ENCODE measurements at places on chromosomes 5 and 9.

GRCh38 chr9:22241024-22241423 is 205.6 kb upstream of the DMRTA1 start:
- no peak for DNase-seq

GRCh38 chr5:79330071-79330470 is 94.1 kb downstream of the JMY start:
- DNase-seq, result peak; percentile 11

GRCh38 chr9:137255448-137256114 is 454 bp downstream of the NELFB start:
- peak; percentile 25 for DNase-seq

DNA sequence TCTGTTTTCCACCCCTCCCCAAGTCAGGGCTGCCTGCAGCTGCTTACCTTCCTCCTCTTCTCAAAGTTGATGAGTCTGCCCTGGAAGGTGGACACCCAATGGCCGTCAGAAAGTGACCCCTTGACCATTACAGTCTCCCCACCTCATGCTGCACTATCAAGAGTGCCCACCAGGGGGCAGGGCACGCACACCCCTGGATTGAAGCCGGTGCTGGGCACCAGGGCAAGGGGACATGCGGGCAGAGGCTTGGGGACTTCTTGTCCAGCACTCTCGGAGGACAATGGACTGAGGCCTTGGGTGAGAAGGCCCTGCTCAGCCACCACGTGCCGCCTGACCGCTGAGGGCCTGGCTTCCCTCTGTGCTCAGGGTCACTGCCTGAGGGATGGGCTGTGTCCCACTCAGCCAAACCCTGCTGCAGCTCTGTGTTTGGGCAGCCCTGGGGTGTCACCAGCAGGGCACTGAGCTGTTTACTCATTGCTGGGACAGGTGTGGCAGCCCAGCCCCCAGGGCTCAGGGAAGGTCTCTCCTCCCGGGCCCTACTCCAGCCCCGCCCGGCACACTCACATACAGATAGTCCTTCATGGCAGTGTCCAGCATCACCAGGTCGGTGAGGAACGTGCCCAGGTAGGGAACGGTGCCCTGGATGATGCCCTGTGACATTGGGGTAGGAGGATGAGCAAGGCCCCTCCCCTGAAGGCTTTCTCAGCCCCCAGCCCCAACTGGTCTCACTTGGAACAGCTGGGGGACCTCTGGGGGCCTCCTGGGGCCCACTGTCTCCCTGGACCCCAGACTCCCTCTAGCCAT is 17.7 kb downstream of the RALGDS start:
- DNase-seq, result no peak

DNA sequence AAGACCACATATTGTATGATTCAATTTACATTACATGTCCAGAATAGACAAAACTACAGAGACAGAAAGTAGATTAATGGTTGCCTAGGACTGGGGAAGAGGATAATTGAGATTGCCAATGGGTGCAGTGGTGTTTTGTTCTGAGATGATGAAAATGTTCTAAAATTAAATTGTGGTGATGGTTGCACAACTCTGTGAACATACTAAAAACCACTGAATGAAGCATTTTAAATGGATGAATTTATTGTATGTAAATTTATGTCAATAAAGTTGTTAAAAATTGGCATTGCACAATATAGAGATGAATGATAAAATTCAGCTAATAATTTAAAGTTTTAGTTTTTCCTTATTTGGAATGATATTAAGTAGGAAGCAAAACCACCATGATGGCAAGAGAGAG is 109.5 kb upstream of the NR4A3 start:
- peak; percentile 18 for DNase-seq

- peak; percentile 6 for DNase-seq
Observed at GRCh38 chr5:75337366-75338021, 474 bp downstream of the HMGCR start.

DNA sequence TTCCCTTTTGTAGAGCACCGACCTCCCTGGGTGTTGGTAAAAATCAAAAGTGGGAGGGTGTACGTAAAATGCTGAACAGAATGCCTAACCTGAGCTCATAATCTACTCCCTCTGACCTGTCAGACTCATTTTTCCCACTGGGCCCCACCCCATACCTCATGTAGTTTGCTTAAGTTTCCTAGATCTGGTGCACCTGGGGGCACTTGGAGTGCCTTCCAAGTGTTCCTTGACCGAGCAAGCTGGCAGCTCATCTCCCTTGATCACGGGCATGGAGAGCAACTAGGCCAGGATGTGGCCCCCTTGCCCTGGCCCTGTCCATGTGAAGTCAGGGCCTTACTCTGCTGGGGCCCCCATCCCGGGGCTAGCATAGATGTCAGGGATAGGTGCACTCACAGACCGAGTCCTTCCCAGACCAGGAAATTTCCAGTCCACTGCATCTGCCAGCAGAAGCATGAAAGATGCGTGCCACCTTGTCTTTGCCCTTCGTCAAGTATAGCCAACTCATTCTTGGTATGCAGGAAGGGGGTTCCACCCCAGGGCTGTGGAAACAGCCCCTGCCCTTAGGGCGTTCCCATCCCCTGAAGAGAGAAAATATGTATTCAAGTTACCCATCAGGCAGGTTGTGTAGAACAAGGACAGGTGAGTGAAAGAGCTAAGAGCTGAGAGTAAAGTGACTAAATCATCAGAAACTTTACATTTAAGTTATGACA is 41.9 kb downstream of the SLC22A5 start:
- no peak for DNase-seq

DNA sequence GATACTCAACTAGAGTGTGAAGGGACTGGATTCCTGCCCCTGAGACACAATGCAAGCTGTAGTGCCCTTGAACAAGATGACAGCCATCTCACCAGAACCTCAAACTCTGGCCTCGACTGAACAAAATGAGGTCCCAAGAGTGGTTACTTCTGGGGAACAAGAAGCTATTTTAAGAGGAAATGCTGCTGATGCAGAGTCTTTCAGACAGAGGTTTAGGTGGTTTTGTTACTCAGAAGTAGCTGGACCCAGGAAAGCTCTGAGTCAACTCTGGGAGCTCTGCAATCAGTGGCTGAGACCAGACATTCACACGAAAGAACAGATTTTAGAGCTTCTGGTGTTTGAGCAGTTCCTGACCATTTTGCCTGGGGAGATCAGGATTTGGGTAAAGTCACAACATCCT is 2.4 kb downstream of the ZNF483 start:
- DNase-seq, result no peak

GRCh38 chr5:95035891-95036685 is 248.8 kb downstream of the MCTP1 start:
- DNase-seq, result no peak

- peak; percentile 19 for DNase-seq
Observed at GRCh38 chr5:140041492-140042392, 1.4 kb downstream of the NRG2 start.

DNA sequence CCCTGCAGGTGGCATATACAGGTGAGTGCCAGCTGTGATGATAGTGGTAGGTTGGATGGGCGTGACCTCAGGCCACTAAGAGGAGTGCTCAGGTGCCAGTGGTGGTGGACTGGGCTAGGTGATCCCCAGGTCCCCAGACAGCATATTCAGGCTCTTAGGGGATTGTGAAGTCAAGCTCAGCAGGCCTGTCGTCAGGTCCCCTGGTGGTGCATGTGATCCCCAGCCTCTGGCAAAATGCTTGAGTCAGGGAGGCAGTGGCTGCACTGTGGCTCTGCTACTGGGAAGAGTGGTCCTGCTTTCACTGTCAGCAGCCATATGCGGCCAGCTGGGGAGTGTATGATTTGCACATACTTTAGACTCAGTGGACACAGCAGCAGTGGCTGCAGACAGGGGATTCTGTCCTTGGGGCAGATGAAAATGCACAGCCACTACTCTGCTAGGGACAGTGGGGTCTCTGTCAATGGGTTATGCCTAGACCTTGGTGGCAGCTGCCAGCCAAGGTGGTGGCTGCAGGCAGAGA is 31.6 kb upstream of the CTSL start:
- no peak for DNase-seq

DNA sequence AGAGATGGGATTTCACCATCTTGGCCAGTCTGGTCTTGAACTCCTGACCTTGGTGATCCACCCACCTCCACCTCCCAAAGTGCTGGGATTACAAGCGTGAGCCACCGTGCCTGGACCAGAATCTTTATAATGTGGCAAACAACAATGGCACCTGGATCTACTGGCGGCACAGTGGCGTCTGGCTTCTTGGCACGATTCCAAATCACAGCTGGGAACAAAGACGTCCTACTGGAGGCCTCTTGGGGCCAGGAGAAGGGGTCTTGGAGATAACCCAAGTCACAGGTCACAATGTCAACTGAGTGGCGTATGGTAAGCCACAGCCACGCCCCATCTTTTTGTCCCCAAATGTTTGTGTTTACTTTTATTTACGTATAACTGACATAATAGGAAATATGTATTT is 77.8 kb upstream of the RAPGEF1 start:
- no peak for DNase-seq

DNA sequence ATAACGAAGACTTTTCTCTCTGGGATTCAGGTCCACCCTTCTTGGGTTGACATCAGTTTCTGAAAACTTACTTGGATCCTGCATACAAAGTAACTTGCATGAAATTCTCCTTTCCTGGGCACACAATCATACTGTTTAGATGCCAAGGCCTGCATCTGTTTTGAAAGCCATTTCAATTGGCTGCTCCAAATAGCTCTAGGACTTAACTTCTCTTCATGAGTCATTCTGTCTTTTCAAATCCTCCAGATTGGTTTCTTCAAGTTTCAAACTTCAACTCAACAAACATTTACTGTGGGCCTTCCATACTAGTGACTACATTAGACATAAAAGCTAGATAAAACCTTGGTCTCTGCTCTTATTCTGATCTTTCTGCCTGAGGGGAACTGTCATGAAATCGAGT is 54.8 kb upstream of the HMHB1 start:
- no peak for DNase-seq

GRCh38 chr5:54214722-54215121 is 95.7 kb downstream of the ARL15 start:
- no peak for DNase-seq

DNA sequence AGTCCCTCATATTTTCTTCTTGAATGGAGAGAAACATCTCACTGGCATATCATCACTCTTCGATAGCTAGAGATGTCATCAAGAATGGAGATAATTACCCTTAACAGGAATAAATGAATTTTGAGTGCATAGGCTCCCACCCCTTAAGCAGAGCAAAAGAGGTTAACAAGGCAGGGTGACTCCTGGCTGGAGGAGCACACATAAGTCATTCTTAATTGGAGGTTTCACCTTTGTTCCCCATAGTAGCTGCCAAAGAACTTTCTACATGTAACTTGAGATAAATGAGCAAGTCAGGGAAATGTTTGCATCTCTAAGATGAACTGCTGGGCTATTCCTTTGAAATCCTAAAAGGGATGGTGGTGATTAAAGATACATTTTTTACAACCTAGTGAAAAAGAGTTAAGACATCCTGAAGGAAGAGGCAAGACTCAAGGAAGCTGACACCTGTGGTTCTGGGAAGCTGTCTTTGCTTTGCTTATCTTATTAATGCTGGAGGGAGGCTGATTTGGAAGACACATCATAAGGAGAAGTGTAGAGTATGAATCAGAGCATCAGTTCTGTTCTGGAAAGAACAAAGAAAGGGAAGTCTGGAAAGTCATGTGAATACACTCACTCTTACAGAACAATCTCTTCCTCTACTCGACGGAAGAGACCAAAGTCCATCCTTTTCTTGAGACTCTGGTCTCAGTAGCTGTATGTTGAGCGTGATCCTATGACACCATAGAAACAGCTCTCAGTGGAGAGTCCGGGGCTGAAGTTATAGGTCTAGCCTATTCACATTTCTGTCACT is 326.3 kb downstream of the OSTF1 start:
- DNase-seq, result no peak
